ENCODE measurements at places on chromosomes 7 and 10.

DNA sequence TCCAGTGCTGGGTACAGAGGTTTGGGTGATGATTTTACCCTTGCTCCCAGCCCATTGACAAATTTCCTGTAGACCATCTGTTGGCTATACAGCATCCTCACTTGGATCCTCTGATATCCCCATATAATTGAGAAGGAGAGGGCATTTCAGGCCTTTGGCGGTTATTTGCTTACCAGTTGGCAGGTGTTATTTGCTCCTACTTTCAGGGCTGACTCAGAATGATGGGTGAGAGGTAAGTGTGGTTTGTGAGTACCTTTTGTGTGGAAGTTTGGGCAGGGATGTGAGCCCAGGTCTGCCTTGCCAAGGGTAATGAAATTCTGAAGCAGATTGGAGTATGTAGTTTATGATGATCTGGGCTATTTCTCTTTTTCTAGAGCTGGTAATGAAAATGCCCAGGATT lies 93.6 kb downstream of the LRMDA start:
- no peak for DNase-seq

DNA sequence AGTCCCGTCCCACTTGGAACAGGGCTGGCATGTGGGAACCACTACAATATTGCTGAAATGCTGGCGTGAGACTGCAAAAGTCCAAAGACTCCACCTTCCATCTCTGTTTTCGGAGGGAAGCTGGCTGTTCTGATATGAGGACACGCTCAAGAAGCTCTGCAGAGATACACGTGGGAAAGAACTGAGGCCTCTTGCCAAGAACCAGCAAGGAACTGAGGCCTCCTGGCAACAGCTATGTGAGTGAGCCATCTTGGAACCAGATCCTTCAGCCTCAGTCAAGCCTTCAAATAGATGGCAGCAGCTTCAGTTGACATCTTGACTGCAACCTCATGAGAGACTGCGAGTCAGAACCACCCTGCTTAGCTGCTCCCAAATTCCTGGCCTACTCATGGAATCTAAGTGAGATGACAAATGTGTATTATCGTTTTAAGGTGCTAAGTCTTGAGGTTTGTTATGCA lies 30.8 kb downstream of the SGMS1 start:
- no peak for DNase-seq

DNA sequence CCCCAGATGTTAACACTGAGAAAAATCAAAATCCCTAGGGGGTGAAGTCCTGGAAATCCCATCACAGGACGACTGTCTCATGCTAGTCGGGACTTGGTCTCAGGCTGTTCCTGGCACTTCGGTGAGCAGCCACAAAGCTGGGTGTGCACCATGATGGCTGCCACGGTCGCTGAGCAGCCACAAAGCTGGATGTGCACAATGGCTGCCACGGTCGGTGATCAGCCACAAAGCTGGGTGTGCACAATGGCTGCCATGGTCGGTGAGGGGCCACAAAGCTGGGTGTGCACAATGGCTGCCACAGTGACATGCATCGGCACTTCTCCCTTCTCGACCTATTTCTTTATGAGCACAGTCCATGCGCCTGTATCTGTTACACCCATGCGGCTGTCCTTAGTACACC lies 505.1 kb downstream of the TCERG1L start:
- DNase-seq = no peak

DNA sequence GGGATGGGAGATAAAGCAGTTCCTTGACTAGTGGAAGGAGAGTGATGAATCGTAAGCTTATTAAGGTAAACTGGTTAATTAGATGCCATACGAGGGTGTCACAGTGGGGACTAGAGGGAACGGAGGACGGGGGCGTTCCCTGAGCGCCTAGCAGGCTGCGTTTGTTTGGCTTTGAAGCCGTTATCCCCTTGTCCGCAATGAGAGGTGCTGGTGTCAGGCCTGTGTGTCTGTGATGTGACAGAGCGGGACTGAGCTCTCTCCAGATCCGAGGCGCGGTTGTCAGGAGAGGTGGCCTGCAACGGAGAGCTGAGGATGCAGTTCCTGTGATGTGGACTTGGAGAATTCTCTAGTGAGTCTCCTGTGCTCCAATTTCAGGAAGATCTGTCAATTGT lies 60.0 kb upstream of the PRPS1L1 start:
- no peak for DNase-seq

- no peak for DNase-seq
Measured at GRCh38 chr10:118032564-118032963, 14.2 kb downstream of the RAB11FIP2 start.

DNA sequence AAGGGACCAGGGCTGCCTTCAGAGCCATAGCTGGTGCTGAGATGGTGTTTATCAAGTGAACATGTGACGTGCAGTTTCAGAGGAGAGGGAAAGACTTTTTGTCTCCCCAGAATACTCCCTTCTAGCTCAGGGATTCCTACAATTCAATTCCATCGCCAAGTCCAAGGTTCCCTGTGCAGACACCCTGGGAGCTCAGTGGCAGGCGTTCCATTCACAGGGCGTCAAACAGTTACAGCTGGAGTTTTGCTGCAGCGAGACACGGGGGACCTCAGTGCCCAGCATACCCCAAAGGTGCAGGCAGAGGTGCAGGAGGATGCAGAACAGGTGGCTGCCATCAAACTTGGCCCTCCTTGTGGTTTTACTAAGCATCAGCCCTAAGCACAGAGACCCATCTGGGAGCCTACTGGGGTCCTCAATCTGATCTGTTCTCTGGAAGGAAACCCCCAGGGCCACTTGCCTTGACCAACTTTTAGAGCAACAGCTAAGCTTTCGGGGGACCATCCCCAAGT lies 846 bp upstream of the CALML5 start:
- no peak for DNase-seq

GRCh38 chr7:151229249-151229648 lies 2.2 kb upstream of the ABCF2 start:
- DNase-seq = no peak

- DNase-seq = no peak
Measured at GRCh38 chr7:157404845-157405481, 68.2 kb downstream of the DNAJB6 start.

GRCh38 chr7:96993094-96993865 lies 12.1 kb upstream of the DLX6 start:
- no peak for DNase-seq

GRCh38 chr7:105337529-105337928 lies 51.2 kb downstream of the SRPK2 start:
- DNase-seq = no peak

DNA sequence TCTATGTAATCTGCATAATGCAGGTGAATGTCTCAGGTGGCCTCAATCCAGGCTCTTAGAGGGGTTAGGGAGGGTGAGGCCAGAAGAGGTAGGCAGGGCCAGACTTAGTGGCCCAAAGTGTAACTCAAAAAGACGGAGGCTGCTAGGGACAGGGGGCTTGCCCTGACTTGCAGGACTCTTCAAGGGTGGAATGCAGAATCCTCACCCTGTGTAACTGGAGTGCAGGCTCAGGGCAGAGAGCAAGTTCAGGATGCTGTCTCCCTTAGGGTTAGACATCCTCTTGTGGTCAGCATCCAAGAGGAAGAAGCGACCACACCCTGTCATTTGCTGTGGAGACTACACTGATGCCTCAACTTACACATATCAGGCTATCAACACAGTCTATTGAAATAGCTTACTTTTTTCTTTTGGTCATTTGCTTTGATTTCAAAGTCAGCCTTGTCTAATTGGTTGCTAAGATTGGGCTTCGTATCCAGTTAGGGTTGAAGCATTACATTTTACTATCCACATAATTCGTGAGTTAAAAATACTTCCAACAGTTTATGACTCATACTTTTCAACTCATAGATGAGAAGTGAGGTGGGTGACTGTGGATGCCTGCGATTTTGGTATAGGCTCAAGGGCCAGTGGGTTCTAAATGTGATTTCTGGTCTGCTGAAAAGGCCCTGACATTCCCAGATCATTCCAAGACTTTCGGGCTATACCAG lies 563.6 kb downstream of the SUGCT start:
- no peak for DNase-seq

DNA sequence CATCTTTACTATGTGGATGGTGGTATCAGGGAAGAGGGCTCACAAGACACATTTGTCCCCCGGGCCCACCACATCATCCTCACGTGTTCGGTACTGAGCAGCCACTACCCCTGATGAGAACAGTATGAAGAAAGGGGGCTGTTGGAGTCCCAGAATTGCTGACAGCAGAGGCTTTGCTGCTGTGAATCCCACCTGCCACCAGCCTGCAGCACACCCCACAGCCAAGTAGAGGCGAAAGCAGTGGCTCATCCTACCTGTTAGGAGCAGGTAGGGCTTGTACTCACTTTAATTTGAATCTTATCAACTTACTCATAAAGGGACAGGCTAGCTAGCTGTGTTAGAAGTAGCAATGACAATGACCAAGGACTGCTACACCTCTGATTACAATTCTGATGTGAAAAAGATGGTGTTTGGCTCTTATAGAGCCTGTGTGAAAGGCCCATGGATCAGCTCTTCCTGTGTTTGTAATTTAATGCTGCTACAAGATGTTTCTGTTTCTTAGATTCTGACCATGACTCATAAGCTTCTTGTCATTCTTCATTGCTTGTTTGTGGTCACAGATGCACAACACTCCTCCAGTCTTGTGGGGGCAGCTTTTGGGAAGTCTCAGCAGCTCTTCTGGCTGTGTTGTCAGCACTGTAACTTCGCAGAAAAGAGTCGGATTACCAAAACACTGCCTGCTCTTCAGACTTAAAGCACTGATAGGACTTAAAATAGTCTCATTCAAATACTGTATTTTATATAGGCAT lies 9.1 kb upstream of the CSGALNACT2 start:
- no peak for DNase-seq

DNA sequence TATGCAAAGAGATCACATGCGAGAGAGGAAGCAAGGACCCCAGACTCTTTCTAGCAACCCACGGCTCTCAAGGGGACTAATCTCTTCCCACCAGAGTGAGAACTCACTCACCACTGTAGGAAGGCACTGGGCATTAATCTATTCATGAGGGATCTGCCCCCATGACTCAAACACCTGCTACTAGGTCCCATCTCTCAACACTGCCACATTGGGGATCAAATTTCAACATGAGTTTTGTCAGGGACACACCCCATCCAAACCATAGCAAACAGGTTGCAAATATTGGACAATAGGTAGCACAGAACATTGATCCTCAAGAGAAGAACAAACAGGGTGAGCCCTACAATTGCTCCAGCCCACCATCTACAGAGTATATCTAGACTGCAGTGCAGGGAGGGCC lies 740.6 kb downstream of the LRMDA start:
- no peak for DNase-seq

DNA sequence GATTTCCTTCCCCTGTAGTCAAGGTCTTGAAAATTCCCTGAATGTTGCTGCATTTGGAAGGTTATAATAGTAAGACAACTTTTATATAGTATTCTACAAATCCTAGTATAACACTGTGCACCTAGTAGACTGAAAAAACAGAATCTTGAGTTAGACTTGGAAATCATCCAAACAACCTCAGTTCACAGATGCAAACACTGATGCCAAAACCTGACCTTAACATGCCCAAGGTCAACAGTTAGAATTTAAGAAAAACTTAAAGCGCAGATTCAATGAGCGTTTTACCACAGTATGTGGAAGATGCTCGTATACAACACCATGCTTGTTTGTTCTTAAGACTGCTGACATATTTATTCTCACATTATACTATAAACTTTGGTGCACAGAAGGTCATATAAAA lies 3.0 kb downstream of the PIP4K2A start:
- no peak for DNase-seq

DNA sequence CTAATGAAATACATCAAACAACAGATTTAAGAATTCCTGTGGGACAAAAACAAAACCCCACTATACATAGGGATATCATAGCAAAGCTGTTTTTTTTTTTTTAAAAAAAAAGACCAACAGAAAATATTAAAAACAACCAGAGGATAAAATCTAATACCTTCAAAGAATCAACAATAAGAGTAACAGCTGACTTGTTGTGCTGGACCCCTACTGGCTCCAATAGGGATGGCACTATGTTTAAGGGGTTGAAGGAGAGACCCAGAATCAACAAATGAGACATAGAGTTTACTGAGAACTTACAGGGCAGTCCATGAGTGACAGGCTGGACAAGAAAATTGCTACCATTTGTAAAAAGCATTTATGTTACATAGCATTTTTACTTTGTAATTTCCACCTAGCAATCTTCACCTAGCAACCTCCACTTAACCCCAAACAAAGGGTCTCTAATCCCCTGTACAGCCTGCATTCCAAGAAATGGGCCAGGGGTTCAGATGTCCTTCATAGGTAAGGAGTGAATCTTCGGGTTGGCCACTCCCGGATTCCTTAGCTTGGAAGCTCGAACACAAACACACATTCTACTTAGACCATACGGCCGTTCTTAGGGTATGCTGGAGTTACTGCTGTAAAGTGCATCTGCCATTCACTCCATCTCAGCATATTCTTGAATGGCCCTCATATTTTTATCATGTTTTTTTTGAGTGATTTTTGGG lies 25.8 kb downstream of the ASZ1 start:
- DNase-seq = no peak

DNA sequence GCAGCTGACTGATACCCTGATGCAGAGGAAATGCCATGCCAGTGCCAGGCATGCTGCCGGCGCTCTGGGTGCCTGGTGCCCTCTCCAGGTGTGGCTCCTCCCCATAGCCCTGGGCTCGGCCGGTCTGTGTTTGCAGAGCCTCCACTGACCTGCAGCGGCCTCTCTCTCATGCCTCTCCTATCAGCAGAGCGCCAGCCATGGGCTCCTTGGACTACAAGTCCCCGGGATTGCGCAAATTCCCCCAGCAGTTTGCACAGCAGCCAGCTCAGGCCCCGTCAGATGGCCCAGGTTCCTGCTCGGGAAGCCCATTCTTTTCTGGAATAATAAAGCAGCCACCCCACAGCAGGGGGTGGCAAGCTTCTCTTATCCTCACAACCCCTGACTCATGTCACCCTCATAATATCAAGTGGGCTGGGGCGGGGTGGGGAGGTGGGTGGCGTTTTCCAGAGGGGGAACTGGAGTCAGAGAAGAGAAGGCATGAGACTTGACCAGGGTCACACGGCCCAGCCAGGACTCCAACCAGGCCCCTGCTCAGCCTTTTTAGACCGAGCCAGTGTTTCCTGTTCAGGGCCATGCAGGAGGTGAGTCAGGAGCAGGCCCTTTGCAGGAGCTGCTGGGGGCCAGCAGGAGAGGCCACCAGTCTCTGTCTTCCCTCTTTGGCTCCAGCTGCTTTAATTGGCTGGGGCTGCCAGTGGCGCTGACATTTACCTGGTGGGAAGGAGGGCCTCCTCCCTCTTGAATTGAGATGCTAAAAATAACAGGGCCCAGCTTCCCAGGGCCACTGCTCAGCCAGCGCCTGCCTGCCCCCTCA lies 58.6 kb downstream of the ZMIZ1 start:
- DNase-seq = no peak

- no peak for DNase-seq
Measured at GRCh38 chr10:42548254-42548653, 90.1 kb downstream of the ZNF33B start.

DNA sequence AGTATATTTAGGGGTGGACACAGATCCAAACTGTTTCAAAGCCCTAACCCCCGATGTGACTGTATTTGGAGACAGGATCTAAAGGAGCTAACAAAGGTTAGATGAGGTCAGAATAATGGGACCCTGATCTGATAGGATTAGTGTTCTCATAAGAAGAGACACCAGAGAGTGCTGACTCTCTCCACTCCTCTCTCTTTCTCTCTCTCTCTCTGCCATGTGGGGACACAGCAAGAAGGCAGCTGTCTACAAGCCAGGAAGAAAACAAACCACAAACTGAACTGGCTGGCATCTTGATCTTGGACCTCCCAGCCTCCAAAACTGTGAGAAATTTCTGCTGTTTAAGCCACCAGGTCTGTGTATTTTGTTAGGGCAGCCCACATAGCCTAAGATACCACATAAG lies 84.7 kb upstream of the KDM7A start:
- DNase-seq = no peak

GRCh38 chr10:68108653-68109052 lies 635 bp upstream of the MYPN start:
- DNase-seq = no peak

Measured in activated T-helper 1 cell treated with anti-CD3 and anti-CD28 coated beads, Interleukin-2, amount 50 U/mL, for 16 hours (primary cell).